CD4-positive, alpha-beta T cell treated with Interleukin-6 at 100 ng/mL for 8 hours (primary cell): ENCODE measurements at places on chromosomes 7 and 10.

GRCh38 chr10:96281444-96282029, 10.2 kb upstream of the BLNK start:
- no peak for DNase-seq

DNA sequence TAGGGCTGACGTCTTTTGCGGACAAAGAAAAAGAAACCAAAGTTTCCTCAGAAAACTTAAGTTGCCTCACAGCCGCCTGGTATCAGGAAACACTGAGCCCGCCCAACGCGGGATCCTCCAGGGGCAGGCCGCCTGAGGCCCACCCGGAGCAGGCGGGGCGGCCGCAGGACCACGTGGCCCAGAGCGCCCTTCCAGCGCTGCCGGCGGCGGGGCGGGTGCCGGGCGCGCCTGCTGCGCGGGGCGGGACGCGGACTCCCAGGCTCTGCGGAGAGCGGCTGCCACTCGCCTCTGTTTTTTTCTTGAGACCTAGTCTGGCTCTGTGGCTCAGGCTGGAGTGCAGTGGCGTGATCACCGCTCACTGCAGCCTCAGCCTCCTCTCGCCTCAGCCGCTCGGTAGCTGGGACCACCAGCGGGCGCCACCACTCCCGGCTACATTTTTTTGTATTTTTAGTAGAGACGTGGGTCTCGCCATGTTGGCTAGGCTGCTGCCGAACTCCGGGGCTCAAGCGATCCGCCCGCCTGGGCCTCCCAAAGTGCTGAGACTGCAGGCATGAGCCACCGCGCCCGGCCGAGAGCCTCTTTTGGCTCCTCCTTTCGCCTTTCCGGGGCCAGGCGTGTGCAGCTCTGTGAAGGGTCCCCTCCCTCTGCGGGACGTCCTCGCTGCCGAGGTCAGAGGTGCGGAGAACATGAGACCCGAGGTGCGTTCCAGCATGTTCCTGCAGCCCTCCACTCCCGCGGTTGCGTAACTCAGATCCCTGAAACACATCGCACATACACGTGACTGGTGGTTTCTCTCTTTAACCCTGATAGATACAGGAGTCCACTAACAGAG, 11.6 kb upstream of the HNRNPF start:
- DNase-seq = peak; percentile 75

DNA sequence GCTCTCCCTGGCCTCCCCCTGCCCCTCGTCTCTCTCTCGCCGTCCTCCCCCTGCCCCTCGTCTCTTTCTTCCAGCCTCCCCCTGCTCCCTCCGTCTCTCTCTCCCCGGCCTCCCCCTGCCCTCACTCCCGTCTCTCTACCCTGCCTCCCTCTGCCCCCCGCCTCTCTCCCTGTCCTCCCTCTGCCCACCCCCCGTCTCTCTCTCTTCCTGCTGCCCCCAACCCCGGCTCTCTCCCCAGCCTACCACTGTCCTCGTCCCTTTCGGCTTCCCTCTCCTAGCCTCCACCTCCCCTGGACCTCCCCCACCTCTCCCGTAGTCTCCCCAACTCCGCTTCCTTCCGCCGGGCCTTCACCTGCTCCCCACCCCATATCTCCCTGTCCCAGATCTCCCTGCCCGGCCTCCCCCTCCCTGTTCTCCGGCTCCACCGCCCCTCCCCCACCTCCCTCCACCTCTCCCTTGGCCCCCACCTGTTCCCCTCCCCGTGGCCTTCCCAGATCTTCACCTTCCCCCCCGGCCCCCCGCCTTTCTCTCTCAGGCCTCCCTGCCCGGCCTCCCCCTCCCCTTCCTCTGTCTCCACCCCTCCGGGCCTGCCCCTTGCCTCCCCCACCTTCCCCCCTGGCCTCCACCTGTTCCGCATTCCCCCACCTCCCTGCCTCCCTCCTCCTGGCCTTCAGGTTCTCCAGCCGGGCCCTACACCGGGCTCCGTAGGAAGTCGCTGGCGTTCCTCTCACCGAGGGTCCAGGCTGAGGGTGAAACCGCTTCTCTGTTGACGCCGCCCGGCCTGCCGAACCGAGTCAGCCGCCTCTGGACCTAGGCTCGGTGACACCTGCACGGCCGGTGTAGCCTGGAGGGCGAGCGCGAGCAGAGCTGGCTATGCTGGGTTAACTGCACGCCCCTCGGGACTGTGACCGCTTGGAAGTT, 1.2 kb downstream of the GET4 start:
- no peak for DNase-seq

GRCh38 chr10:78764436-78764835, 304.3 kb upstream of the ZMIZ1 start:
- no peak for DNase-seq

DNA sequence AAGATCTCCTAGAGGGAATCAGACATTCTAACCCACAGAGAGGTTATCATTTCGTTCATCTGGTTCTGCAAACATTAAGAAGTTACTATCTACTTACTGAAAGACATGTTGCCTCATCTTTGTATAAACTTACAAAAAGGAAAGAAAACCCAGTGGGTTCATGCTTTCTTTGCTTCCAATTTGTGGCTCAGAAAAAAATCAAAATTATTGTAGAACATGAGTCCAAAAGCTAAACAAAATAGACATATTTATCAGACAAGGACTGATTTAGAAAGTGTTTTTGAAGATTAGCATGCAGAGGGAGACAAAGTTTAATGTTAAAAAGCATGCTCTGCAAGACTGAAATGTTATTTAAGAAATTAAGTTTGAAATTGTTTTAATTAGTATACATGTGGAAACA, 123.1 kb downstream of the MBL2 start:
- DNase-seq = no peak

GRCh38 chr7:104807671-104808070, 206.3 kb upstream of the KMT2E start:
- no peak for DNase-seq

- no peak for DNase-seq
These were observed 71.2 kb downstream of the BMPR1A start for GRCh38 chr10:86827639-86828038.

GRCh38 chr10:21172930-21173801, 276.1 kb upstream of the NEBL start:
- no peak for DNase-seq

- no peak for DNase-seq
These were observed 46.7 kb upstream of the ZMIZ1 start for GRCh38 chr10:79021948-79022499.

DNA sequence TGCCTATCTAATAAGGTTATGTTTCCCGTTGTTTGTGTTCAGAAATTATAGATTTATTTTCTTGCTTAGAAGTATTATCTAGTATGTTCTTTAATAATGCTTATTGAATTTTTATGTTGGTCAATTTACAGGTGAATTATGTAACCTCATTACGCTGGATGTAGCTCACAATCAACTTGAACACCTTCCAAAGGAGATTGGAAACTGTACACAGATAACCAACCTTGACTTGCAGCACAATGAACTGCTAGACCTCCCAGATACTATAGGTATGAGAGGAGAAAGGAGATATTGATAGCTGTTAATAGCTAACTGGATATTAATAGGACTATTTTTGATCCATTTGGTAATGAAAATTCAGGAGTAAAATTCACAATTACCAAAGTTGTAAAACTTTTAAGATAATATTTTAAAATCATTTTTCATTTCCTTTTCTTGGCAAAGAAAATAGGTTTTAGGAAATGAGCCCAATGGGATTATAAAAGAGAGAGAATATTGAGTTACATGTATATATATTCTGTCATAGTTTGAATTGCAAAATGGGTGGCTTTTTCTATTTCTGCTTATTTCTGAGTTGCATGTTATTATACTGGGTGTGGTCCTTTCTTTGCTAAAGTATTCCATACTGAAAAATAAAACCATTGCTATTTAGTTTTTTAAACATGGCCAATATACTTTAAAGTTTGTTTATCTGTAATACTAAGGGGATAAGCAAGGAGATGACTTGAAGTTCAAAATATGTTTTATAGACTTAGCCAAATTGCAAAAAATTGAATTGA, 66.3 kb downstream of the SHOC2 start:
- DNase-seq = no peak

GRCh38 chr10:44264244-44264643, 120.7 kb downstream of the CXCL12 start:
- DNase-seq = no peak

GRCh38 chr7:66426996-66427395, 201.7 kb upstream of the KCTD7 start:
- DNase-seq = no peak

DNA sequence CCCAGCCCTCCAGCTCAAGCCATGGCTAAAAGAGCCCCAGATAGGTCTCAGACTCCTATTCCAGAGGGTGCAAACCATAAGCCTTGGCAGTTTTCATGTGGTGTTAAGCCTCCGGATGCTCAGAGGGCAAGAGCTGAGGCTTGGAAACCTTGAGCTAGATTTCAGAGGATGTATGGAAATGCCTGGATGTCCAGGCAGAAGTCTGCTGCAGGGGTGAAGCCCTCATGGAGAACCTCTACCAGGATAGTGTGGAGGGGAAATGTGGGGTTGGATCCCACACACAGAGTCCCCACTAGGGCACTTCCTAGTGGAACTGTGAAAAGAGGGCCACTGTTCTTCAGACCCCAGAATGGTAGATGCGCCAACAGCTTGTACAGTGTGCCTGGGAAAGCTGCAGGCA, 13.2 kb upstream of the HPSE2 start:
- DNase-seq = no peak

- no peak for DNase-seq
These were observed 251.0 kb downstream of the DYNC1I1 start for GRCh38 chr7:96023387-96023786.

DNA sequence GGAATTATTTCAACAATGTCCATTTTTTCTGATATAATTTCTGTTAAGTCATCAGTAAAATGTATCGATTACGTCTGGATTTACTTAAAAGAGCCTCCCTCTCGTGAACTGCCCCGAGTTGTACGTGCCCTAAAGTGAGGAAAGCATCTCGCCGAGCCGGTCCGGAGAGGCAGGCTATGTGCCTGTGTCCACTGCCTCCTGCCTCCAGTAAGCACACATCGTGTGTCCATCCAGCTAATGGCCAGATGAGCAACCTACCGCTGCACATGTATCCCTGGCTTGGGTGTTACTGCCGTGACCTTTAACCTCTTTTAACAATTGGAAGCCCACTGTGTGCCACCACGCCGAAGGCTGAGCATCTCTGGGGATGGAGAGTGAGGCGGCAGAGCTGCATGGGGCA, 23.2 kb upstream of the DNAJB6 start:
- no peak for DNase-seq

- DNase-seq = no peak
These were observed 218.8 kb downstream of the ZWINT start for GRCh38 chr10:56142092-56142728.

- DNase-seq = no peak
These were observed 125.0 kb downstream of the FOXP2 start for GRCh38 chr7:114539575-114539974.

GRCh38 chr10:72311667-72312066, 37.9 kb downstream of the DDIT4 start:
- DNase-seq = no peak

DNA sequence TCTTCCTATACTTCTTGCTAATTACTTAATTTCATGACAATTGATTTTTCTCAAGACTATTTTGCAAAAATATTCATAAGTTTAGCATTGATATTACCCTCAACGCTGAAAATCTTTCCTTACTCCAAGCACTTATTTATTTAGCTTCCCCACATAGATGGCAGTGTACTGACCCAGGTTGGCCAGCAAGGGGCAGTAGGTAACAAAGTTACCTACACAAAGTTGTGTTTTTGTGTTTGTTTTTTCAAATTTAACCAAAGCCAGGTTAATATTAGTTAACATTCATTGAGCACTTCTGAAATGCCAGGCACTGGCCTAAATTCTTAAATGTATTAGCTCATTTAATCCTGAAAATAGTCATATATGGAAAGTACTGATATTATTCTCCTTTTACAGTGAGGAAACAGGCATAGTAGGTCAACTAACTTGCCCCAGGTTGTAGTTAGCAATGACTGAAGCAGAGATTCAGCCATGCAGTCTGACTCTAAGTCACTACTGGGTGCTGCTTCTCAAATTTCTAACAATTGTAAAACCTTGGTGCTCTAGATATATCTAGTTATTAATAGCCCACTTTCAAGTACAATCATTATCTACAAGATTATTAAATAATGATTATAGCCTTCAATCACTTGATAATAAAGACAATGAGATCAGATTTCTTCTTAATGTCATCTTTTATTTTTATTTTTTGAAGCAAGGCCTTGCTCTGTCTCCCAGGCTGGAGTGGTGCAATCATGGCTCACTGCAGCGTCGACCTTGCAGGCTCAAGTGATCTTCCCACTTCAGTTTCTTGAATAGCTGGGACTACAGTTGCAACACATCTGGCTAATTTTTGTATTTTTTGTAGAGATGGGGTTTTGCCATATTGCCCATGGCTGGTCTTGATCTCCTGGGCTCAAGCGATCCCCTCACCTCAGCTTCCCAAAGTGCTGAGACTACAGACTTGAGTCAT, 5.8 kb upstream of the GGCT start:
- DNase-seq = peak; percentile 31

DNA sequence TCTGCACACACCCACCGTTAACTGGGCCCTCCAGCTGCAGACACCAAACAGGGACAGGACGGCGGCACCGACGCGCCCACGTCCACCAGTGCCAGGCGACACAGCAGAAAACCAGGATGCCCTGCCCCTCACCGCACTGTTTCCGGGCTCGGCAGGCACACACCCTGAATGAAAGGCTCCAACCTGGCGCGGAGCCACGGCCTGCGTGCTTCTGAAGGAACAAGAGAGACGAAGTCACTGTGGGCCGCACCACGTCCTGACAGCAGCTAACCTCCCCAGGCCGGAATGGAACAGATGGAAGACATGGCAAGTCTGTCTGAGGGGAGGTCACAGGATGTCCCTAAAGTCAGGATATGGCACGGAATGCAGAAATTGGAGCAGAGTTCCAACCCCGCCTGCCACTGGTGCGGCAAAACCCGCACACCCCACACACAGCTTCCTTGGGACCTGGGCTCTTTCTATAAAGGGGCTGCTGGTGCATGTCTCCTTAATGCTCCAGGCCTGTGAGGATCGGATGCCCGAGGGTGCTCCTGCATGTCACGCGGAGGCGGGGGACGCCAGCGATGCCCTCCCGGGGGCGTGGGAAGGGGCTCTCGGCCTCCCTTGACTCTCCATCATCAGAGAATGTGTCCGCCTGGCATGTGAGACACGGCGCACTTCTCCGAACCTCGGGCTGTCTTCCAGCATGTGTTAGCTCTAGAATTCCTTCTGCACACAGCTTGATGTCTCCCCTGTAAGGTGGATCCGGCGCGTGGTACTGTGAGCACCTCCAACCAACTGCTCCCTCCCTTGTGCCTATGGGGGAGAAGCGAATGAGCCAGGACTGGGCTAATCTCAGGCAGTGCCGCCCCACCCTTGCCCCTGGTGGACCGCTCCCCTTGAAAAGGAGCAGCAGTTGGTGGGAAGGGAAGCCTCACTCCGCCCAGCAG, 3.9 kb upstream of the GPER1 start:
- no peak for DNase-seq
